ENCODE measurements at places on chromosomes 6 and 20.

- no peak for DNase-seq
Observed at GRCh38 chr6:106253731-106254130, 71.8 kb downstream of the ATG5 start.

DNA sequence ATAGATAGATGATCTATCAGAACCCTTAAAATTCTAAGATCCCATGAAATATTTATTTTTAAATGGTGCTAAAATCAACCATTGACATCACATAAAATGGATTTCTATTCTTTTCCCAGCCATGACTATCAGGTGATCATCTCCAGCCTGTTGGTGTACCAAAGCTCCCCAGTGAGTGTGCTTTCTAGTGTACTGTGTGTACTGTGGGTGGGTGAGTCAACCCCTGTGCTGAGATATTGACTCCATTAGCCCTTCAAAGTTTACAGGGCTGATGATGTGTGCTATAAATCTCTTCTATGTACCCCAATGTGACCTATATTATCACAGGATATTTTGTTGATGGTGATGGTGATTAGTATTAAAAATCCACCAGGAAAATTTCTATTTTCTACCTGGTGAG lies 344.6 kb downstream of the MMUT start:
- no peak for DNase-seq

- DNase-seq = no peak
Observed at GRCh38 chr6:165223101-165223500, 86.3 kb downstream of the C6orf118 start.

GRCh38 chr6:99416892-99417767 lies 8.0 kb downstream of the PNISR start:
- DNase-seq = no peak

- DNase-seq = no peak
Observed at GRCh38 chr6:114523508-114523907, 180.7 kb upstream of the HS3ST5 start.

- DNase-seq = peak; percentile 15
Observed at GRCh38 chr20:56433880-56434255, 21.8 kb downstream of the CASS4 start.

DNA sequence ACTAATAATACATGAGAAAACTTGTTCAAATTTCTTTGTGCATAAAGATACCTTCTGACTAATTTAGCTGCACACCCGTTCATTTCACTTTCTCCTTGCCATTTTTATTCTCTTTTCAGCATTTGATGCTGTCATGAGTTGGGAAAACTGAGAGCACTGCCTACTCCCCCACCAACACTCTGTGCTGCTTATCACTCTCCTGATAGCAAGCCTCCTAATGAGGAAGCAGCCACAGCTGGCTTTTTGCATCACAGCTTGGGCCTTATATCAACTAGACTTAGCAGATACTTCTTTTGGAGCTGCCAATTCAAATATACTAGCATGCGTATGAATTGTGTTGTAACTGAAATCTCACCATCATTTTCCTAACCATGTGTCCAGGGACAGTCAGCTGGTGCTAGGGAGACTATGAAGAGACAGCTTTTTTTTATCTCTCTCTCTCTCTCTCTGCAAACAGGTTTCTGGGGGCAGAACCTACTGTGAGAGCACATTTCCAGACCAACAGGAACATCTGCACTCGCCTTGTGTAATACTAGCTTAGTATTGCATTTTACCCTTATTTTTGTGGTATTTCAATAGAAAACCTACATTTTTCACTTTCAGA lies 699.0 kb downstream of the KHDRBS2 start:
- no peak for DNase-seq

- DNase-seq = no peak
Observed at GRCh38 chr20:61434341-61434781, 182.3 kb downstream of the CDH4 start.

DNA sequence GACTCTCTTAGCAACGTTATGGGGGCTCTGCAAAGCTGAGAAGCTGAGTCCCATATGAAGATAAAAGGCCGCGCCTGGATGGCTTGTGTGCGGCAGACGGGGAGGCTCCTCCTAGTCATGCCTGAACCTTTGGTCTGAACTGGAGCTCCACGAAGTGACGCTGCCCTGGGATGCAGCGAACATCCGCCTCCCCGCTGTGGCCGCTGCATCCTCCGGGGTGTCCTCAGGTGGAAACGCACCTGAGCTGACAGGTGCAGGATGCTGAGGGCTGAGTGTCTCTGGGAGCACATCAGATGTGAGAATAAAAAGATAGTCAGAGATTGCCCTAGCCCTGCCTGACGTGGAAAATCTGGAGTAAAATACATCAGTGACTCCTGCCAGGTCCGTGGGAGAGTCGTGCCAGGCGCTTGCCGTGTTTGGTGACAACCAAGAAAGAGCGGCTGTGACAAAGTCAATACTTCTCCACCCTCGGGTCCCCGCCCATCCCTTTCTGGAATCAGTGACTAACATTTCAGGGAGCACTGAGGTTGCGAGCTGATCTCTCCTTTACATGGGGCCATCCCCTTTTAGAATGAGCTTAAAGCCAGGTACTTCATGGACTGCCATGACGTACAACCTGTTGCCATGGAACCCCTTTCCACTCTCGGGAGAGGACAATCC lies 162.8 kb upstream of the AFDN start:
- no peak for DNase-seq

- no peak for DNase-seq
Observed at GRCh38 chr6:137588472-137588871, 94.3 kb upstream of the OLIG3 start.

- no peak for DNase-seq
Observed at GRCh38 chr6:52132292-52132691, 44.9 kb upstream of the PKHD1 start.

DNA sequence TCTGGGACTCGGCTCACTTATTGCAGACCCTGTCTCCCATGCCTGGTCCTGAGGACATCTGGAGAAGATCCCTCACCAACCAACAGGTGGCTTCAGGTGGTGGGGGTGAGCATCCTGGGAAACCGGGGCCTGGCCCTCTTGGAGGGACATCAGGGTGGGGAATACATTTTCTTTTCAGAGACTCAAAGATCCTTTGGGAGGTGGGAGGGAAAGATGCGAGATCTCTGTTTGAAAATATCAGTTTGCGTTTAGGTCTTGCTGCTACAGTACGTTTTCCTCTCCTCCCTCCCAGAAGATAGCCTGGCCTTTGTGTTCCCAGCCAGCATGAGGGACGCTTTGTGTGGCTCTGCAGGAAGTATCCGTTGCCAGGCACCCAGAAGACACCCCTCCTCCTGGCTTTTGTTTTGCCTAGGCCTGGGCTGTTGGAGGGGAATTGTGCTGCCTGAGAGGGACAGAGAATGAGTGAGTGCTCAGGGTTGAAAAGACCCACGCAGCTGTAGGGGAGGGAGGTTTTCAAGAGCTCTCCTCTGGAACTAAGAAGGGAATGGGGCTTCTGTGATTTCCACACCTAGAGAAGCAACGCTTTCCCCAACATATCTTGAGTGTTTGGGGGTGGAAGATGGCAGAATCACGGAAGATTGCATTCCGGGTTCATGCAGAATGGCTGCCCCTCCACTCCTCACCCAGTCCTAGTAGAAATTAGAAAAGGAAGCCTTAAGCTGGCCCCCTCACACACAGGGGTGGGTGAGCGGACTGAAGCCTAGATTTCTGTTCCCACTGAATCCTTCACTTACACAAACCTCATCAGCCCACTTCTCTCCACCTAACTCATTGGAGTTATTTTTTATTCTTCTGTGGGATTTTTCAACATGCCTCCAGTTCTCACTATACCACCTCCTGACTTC lies 22.0 kb upstream of the SLC2A12 start:
- DNase-seq = no peak

DNA sequence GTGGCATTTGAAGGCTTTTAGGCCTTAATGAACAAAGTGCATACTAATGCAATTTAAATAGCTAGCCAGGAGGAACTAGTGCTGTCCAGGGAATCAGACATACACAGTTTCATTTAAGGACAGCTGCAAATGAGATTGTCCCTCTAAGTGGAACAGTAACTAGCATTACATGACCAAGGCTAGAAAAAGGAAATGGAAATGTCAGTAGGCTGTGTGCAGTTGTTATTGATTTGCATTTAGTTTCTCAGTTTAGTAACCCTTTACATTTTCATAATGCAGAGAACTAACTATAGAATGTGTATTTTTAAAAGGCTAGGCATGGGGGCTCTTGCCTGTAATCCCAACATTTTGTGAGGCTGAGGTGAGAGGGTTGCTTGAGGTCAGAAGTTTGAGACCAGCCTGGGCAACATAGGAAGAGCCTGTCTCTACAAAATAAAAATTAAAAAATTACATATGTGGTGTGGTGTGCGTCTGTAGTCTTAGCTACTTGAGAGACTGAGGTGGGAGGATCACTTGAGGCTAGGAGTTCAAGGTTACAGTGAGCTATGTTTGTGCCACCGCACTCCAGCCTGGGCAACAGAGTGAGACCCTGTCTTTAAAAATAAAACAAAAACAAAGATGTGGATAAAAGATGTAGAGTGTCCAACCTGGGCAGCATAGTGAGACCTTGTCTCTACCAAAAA lies 468.0 kb downstream of the UTRN start:
- DNase-seq = no peak

DNA sequence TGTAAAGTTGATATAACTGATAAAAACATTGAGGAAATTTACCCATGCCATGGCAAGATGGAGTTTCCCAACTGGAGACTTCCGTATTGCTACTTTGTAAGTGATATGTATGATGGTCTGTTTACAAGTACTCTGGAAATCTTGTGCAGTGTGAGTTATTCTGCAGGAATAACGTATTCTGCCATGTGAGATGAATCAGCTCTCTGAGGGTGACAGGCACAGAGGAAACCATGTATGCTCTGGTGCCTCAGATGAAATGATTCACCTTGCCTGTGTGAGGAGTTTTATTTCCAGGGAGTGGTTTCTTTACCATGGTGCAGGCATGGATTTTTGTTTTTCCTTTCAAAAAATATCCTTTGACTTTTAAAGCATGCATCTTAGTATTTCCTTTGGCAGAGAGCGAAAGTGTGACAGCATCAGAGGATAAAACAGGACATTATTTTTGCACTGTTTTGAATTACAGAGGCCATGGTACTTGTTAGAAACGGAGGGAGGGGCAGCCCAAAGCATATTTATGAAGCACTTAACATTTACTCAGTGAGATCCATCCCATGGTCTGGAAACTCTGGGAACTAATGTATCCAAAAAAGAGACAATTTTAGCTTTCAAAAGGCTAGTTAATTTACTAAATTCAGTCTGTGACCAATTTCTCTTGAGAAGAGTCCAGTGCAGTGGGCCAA lies 36.0 kb upstream of the MTRF1L start:
- no peak for DNase-seq

DNA sequence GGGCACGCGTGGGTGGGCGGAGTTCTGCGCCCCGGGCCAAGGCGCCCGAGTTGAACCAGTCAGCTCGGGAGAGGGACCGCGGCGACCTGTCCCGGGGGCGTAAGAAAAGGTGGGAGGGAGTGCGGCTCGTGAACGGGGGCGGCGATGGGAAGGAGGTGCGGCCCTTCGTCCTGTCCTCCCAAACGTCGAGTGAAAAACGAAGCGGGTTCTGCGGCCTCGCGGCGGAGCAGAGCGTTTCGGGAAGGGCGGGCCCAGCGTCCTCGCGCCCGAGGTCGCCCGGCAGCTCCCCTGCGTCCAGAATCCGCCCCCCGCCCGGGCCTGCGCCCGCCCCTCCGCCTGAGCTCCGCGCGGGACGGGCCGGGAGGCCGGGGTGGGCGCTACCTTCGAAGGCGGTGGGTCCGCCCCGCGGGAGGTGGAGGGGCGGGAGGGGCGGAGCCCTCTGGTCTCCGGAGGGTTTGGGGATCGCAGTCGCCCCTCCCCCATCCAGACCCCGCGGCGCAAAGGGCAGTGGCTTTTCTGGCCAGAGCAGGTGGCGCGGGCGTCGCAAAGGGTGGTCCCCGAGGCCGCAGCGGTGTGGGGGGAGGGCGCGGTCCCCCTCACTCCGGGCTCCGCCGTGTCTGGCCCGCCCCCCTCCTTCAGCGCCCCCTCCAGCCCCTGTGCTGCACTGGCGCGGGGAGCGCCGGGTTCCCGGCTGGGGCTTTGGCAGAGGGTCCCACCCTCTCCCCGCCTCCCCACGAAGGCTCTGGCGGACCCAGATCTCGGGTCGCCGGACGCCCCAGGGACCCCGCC lies 838 bp downstream of the STMN3 start:
- DNase-seq = peak; percentile 56

- DNase-seq = no peak
Observed at GRCh38 chr6:75933387-75933975, 139.0 kb downstream of the IMPG1 start.

GRCh38 chr6:167856999-167857660 lies 30.4 kb downstream of the AFDN start:
- no peak for DNase-seq

- DNase-seq = no peak
Observed at GRCh38 chr6:158786645-158787304, 32.4 kb downstream of the EZR start.

DNA sequence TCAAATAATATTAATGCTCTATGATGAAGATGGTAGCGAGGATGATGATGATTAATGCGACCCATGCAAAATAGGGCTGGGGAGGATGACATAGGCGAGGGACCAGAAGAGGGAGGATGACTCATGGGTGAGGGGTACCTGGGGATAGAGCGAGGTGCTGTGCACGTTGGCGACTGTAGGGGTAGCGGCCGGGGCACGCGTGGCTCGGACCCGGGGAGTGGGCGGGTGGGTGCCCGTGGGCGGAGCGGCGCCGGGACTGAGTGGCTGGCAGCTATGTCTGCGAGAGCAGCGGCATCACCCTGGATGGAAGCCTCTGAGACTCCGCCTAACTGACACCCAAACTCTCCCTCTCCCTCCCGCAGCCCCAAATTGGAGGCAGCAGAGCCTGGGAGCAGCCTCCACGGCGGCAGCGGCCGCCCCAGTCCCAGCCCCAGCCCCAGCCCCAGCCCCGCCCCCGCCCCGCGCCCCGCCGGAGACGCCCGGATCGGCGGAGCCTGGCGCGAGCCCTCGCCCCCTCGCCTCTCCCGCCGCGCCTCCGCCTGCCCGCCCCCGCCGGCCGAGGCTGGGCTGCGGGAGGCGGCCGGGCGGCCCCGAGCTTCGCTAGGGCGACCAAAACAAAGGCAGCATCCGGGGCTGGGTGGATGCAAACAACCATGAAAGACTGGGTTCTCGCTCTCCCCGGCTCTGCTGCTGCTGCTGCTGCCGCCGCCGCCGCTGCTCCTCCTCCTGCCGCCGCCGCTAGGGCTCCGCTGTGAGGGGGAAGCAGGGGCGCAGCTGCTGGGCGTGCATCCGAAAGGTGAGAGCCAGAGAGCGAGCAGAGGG lies at the start of gene RIMS1:
RIMS1 (plus strand) TSS at position 367 of the 822 bp plus-strand sequence. CDS start 474 bp downstream, outside the sequence.
- peak; percentile 19 for DNase-seq

GRCh38 chr6:37160922-37161778 lies 8.8 kb upstream of the PIM1 start:
- DNase-seq = no peak

Data from activated T-cell treated with anti-CD3 and anti-CD28 coated beads, Interleukin-2, amount 50 U/mL, for 48 hours (primary cell).